ENCODE measurements at places on chromosomes 3 and 15.

DNA sequence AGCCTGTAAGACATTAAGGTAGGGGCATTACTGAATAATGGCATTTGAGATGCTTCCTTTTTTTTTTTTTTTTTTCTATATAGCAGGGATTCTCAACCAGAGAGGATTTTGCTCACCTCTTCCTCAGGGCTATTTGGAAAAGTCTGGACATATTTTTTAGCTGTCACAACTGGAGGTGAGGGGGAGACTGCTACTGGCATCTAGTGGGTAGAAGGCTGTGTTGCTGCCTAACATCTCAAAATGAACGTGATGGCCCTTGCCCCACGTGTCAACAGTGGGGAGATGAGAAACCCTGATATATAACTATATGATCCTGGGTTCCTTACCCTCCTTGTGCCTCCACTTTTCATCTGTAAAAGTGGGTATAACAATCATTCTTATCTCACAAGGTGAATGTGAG, 71.9 kb downstream of the CADPS start:
- DNase-seq, result no peak

- no peak for DNase-seq
These were observed 93.3 kb downstream of the TRIM42 start for GRCh38 chr3:140770977-140771667.

GRCh38 chr3:171966533-171967136, 72.7 kb upstream of the FNDC3B start:
- no peak for DNase-seq

DNA sequence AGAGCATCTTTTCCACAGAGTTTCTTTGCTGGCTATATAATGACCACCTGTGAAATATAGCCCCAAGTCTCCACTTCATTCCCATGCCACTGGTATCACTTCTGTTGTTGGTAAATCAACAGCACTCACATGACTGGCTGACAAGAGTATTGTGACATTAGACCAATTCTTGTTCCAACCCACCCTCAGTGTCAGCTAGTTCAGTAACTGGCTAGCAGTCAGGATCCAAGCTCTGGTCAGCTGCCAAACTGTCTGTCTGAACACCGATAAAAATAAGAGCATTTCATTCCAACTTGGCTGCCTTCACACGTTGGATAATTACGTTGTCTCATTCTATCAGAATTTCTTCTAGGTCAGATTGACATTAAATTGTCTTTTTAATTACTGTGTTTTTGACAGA, 166.5 kb downstream of the USP13 start:
- no peak for DNase-seq

DNA sequence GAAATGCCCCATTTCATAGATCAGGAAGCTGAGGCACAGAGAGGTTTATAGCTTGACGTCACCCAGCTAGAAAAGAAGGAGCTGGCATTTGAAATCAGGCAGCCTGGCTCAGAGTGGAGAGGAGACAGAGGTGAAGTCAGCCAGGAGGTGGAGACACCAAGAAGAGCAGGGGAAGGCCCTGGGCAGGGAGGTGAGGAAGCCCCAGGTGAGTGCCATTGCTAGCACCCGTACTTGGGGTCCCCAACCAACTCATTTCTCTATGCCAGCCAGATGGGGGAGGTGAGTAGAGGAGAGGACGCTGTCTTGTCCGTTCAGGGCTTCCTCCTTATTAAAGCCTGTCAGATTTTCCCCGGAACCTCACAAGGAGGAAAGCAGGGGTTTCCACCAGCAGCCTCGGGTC, 149.6 kb upstream of the TLE3 start:
- DNase-seq, result no peak

DNA sequence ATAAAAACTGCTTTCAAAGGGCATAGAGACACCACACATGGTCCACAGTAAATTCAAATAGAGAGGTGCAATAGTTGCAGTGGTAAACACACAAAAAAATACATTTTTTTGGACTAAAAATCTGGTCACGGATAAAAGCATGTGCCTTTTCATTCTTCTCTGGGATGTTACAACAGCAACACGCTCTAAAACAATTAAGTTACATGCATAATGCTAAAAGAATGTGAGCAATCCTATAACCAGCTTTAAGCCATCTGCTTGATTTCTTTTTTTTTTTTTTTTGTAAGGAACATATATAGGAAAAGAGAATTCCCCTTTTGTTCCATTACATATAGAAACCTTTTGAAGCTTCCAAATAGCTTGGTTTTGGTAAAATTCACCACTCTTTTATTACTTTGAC, 20.0 kb downstream of the WNT5A start:
- no peak for DNase-seq

DNA sequence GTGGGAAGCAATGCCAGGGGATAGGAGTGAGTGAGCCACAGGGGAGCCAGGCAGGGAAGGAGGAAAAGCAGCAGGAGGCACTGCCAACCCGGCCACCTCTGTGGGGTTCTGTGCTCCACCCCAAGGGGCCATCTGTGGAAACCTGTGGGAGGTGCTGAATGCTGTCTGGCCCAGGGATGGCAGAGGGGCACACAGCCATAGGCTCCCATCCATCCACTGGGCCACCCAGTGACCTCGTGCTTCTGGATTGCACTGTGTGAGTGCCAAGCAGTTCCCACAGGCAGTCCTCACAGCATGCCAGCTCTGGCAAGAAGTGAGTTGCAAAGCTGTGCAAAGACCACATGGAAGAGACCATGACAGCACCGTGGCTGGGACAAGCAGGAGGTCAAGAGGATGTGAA, 27.5 kb downstream of the DNAJB8 start:
- no peak for DNase-seq

- DNase-seq, result peak; percentile 84
These were observed at the start of gene PIGZ for GRCh38 chr3:196968233-196969133. Gene PIGZ, minus strand, starts transcription at chr3:196968833. Its CDS starts 16,802 bp downstream, at chr3:196952031.

GRCh38 chr3:187954873-187955586, 198.9 kb upstream of the LPP start:
- peak; percentile 87 for DNase-seq

DNA sequence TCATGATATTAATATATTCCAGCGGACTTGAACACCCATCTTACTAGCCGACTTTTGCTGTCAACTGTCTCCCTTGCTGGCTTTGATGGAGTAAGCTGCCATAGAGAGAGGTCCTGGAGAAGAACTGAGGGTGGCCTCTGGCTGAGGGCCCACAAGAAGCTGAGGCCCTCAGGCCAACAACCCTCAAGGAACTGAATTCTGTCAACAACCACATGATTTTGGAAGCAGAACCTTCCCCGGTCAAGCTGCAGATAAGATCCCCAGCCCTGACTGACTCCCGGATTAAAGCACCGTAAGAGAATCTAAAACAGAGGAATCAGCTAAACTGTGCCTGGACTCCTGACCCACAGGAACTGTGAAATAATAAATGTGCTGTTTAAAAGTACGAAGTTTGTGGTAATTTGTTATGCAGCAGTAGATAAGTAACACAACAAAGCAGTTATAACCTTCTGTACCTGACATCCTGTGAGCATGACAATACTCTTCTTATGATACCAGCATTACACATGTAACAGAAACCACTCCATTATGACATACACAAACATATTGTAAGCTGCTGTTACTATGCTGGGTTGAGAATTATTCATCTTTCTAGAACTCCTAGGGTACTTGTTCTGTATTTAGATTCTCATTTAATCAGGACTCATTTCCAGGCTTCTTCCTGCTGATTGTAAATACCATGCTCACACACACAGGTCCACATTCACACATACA, 66.2 kb downstream of the HES1 start:
- peak; percentile 68 for DNase-seq

DNA sequence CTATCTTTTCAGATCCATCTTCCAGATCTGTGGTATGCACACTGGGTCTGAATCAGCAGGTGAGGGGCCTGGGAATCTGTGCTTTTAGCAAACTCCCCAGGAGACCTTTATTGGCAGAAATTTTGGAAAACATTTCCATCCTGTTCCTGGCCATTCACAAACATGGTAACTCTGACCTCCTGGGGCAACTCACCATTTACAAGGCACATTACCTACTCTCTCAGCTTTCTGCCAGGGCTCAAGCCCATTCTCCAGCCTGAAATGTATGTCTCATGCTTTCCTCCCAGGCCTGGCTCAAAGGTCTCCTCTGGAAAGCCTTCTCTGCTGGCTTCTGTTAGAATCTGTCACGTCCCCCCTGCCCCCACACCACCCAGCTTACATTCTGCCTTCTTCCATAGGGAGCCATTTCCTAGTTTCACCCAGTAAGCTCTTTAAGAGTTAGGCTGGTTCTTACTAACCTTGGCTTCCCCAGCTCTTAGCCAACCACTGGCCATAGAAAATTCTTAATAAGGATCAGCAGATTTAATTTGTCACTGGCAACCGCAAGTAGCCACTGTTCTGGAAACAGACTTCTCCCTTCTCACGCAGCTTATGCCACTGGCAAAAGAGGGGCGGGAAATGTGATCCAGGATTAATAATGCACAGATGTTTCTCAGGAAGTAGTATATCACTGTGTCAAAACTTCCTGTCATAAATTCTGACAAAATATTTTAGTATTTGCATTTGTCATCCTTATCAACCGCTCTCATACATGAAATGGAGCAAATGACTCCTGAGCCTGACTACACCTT, 55.0 kb downstream of the RORA start:
- DNase-seq, result no peak

GRCh38 chr3:35488526-35488925, 150.8 kb upstream of the ARPP21 start:
- no peak for DNase-seq

- DNase-seq, result no peak
These were observed 44.8 kb downstream of the ABTB1 start for GRCh38 chr3:127717357-127718244.

GRCh38 chr3:149625795-149626194, 32.0 kb downstream of the WWTR1 start:
- DNase-seq, result no peak

- no peak for DNase-seq
These were observed 61.4 kb downstream of the DENND4A start for GRCh38 chr15:65730549-65731172.

DNA sequence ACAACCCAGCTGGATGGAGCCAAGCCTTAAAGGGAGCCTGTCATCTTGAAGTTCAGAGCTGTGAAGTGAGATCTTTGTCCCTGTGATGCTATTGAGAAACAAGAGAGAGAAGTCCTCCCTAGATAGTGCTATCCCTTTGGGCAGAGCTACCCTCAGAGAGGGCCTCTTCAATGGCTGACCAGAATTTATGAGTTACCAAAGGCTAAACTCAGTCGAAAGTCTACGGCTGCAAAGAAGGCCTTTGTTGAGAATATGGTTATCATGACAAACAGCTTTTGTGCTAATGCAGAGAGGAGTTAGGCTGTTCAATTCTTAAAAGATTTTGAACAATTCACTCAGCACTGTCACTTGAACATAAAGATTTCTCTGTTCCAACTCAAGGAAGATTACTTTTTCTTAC, 65.9 kb upstream of the C3orf80 start:
- no peak for DNase-seq

DNA sequence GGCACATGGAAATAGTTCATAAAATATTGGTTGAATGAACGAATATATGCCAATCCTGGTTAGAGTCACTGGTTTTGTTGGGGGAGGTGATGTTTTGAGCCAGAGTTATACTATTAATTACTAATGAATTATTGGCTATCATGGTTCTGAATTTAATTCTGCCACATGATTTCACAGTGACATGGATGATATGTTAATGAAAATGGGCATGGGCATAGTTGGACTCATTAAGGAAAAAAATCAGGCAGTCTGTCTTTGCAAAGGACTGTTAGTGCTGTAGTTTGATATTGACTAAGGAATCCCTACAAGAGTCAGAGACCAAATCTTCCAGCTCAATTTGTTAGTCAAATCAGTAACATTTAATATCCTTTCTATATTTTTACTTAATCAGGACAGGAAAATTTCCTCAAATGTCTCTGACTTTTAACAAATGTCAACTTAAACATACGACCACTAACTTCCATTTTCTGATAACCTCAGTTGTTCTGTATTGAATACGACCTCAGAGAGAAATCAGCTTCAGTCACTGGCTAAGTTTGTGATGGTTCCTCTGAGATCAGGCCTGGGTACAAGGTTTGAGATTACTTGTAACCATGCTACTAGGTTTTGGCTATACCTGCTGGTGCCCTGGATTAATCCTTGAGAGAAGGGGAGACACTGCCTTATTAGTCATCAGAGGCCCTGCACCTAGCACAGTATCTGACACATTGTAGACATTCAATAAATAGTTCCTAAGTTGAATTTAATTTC, 13.3 kb downstream of the NFKBIZ start:
- peak; percentile 59 for DNase-seq

GRCh38 chr15:79881254-79881653, 15.6 kb downstream of the MTHFS start:
- no peak for DNase-seq

- DNase-seq, result peak; percentile 62
These were observed 13.8 kb downstream of the KLHL6 start for GRCh38 chr3:183541738-183542137.

- no peak for DNase-seq
These were observed 62.2 kb downstream of the SLC15A2 start for GRCh38 chr3:121956363-121956762.

- DNase-seq, result no peak
These were observed 95.2 kb downstream of the CHSY1 start for GRCh38 chr15:101156509-101157159.

GRCh38 chr15:57773051-57773450, 66.5 kb downstream of the POLR2M start:
- DNase-seq, result peak; percentile 50

GRCh38 chr3:65545429-65545828, 493.3 kb downstream of the MAGI1 start:
- no peak for DNase-seq

All from large intestine (tissue), 12 donors.